ENCODE measurements at places on chromosomes 6 and 20.

GRCh38 chr6:136568129-136568528 is 17.9 kb upstream of the MAP7 start:
- no peak for DNase-seq

DNA sequence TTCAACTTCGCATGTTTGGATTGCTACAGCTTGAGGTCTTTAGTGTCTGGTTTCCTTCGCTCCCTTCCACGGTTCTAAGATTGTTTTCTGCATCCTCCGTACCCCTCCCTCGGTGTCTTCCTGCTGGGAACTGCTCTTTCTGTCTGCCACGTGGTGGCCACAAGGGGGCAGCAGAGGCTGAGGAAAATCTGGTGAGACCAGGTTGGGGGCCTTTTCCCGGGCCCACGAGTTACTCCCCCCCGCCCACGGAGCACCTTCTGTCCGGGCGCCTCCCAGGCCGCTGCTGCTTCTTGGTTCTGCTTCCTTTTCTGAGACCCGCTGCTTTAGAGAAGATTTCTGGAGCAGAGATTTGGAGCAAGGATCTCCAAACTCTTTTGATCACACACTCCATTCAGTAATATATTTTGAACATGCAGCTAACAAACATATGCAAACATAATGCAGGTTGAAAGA is 21.1 kb upstream of the NOTCH4 start:
- DNase-seq, result peak; percentile 40

- DNase-seq, result no peak
These were observed 448.2 kb downstream of the RFPL4B start for GRCh38 chr6:112795316-112795715.

GRCh38 chr6:133128191-133128590 is 113.0 kb upstream of the EYA4 start:
- no peak for DNase-seq

DNA sequence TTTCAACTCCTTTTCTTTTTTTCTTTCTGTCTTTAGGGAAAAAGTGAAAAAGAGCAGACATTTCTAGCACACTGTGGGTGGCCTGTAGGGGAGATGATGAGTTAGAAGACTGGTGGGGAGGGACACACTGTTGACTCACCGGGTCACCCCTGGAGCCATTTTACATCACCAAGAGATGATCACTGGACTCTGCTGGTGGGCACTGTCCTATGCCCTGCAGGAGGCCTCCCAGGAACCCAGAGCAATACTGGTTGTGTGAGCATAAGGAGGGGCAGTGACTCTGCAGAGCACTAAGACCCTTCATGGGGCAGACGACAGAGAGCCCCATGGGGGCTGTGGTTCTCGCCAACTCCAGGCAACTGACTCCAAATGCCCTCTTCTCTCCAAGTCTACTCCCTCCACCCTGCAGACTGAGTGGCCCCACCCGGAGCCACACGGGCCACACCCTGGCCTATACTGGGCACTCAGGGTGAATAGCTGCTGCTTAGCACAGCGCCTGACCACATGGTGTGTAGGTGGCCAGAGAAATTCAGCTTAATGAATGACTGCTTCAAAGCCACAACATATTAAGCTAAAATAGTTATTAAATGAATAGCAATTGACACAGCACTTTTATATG is 177.5 kb downstream of the CDC5L start:
- no peak for DNase-seq

- no peak for DNase-seq
These were observed 147.7 kb downstream of the GPX5 start for GRCh38 chr6:28673417-28673786.

DNA sequence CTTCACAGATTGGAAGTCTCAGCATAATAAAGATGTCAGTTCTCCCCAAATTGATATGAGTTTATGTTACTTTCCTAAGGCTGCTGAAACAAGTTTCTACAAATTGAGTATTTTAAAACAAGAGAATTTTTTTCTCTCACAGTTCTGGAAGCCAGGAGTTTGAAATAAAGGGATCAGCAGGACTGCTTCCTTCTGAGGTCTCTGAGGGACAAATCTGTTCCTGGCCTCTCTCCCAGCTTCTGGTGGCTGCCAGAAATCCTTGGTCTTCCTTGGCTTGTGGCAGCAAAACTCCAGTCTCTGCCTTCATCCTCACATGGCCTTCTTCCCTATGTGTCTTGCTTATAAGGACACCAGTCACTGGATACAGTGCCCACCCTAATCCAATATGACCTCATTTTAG is 136.1 kb downstream of the TFAP2A start:
- DNase-seq, result no peak

DNA sequence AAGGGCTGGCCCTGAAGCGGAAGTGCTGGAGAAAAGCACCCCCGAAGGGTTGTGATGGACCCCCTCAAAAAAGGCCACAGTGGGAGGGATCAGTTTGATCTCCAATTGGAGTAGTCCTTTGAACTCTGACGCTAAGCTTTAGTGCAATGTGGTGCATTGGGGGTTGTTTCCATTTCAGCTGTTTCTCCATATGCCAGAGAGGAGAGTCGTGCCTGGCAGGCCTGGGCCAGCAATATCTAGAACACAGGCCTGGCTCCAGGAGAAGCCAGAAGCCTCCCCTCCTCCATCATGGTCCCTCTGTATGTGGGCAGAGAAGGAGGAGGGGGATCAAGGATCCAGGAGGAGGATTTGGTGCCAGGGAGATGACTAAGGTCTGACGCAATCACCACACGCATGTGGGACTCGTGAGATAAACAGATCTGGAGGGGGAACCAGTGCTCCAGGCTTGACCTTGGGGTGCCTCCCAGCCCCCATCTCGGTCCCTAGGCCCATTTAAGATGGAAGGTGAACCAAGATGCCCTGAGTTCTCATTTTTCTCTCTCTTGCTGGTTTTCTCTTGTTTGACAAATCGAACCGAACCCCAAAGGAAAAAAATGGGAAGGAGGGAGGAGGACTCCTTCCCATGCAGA is 517.4 kb upstream of the JARID2 start:
- no peak for DNase-seq

GRCh38 chr20:32429343-32429742 is 71.2 kb downstream of the ASXL1 start:
- DNase-seq, result no peak

DNA sequence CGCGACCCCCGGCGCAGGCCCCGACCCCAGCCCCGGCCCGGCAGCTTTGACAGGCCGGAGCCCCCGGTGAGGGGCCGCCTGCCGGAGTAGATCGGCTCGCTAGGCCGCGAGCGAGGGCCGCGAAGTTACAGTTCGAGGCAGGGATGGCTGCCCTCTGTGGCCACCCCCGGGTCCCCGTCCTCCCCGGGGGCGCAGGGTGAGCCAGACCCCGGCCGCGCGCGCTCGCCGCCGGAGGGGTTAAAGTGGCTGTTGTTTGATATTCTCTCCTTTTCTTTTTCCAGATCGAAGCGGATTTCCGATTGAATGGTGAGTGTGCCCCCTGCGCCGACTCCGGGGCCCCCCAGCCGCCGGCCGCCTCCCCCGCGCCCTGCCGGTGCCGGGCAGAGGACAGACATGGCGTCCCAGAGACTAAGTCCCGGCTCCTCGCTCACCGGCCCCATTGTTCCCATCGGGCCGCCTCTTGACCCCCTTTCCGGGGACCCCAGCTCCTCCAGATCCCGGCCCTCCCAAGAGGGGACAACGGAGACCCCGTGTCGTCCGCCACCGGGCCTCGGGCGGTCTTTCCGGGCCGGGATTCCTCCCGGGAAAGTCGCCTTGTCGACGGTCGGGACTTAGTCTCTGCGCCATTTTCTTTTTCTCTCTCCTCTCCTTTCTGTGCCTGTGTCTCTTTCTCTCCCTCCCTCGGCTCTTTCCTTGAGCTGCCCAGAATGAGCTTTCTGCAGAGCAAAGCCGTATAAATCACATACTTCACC is 704 bp downstream of the TOP1 start:
- no peak for DNase-seq

Data from stimulated activated CD8-positive, alpha-beta memory T cell treated with anti-CD3 and anti-CD28 coated beads, Interleukin-7, amount 100 ng/mL, for 24 hours (primary cell).